ENCODE measurements at places on chromosomes 7 and 10. TPM values are rescaled to one million over a fixed set of nuclear protein-coding genes. Genes with fewer than 3 reads are reported as not detected.

- peaks cover 100% of the 10 kb centered on the region for H3K27me3 ChIP-seq
- peak overlapping the region; percentile 37 for H3K4me3 ChIP-seq
- no peaks in the 10 kb centered on the region for H3K36me3 ChIP-seq
- H3K4me1 ChIP-seq: no peaks in the 10 kb centered on the region
These were observed 83.5 kb upstream of the SLF2 start for GRCh38 chr10:100829097-100829870.

DNA sequence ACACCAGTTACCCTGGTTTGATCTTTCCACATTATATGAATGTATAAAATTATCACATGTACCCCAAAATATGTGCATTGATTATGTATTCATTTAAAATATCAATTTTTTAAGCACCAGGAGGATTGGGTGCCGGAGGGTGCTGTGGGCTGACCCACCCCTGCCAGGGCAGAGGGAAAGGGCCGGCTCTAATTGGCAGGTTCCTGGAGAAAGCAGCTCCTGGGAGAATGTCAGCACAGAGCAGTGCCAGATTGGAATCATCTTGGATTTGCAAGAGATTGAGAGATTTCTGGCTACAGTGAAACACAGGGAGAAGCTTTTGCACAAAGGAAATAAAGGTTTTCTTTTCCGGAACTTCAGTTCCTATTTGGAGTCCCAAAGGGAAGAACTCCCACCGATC lies 264.4 kb upstream of the TCERG1L start:
- no peak overlapping the region for H3K4me3 ChIP-seq
- no peaks in the 10 kb centered on the region for H3K4me1 ChIP-seq
- no peak overlapping the region for H3K27ac ChIP-seq

- H3K36me3 ChIP-seq: no peaks in the 10 kb centered on the region
- no peaks in the 10 kb centered on the region for H3K4me1 ChIP-seq
- no peak for DNase-seq
These were observed 236.6 kb downstream of the PTPRN2 start for GRCh38 chr7:158351051-158351450.

- no peaks in the 10 kb centered on the region for H3K36me3 ChIP-seq
- H3K27me3 ChIP-seq: no peaks in the 10 kb centered on the region
- H3K27ac ChIP-seq: no peak overlapping the region
These were observed 99.3 kb downstream of the FAM53B start for GRCh38 chr10:124644771-124645415.

- no peak for DNase-seq
- H3K4me1 ChIP-seq: no peaks in the 10 kb centered on the region
- no peaks in the 10 kb centered on the region for H3K27me3 ChIP-seq
- H3K36me3 ChIP-seq: no peaks in the 10 kb centered on the region
- H3K4me3 ChIP-seq: no peak overlapping the region
These were observed 16.7 kb downstream of the FAM107B start for GRCh38 chr10:14757986-14758385.

DNA sequence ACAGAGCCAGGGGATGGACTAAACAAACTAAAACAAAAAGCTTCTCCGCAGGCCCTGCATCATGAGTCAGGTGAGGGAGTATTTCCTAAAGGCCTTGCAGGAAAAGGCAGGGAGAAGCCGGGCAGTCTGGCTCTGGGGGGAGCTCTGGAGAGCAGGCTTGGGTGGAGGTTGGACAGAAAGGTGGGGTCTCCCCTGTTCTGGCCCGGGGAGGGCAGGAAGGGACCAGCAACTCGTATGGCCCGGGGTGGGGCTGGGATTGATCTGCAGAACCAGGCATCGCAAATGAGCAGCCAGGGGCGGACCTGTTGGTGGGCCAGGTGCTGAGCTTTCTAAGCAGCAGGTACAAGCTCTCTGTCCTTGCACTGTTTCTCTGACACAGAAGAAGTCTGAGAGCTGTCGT lies 235.2 kb downstream of the TCERG1L start:
- DNase-seq: no peak
- no peak overlapping the region for H3K27ac ChIP-seq
- H3K4me3 ChIP-seq: no peak overlapping the region
- no peaks in the 10 kb centered on the region for H3K4me1 ChIP-seq

DNA sequence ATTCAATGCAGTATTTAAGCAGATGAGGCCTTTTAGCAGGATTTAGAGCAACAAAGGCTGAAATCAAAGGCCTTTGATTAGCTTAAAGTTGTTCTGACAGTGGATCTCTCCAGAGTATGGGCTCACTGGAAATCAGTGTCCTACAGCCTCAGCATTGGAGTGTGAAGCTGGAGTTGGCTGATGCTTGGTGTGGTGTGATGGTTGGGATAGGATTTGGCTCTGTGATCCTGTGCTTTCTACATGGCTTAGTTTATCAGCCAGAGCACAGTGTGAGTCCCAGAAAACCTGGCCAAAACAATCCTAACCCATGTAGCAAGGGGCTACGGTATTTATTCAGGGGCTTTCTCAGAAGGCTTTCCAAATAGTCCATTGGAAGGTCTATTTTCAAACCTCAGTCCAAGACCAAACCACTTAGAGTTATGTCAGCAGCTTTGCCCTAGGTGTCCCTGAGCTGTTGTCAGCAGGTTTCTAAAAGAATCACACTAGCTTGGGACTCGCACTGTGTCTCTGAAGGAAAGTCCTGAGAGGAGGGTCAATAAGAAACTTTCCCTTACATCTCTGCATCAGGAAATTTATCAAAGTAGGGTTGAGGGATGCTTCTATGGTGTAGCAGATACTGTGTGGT lies 65.4 kb upstream of the ANKRD1 start:
- no peak overlapping the region for H3K4me3 ChIP-seq
- peaks cover 34% of the 10 kb centered on the region for H3K4me1 ChIP-seq
- peak; percentile 77 for DNase-seq
- H3K27me3 ChIP-seq: peaks cover 3% of the 10 kb centered on the region

DNA sequence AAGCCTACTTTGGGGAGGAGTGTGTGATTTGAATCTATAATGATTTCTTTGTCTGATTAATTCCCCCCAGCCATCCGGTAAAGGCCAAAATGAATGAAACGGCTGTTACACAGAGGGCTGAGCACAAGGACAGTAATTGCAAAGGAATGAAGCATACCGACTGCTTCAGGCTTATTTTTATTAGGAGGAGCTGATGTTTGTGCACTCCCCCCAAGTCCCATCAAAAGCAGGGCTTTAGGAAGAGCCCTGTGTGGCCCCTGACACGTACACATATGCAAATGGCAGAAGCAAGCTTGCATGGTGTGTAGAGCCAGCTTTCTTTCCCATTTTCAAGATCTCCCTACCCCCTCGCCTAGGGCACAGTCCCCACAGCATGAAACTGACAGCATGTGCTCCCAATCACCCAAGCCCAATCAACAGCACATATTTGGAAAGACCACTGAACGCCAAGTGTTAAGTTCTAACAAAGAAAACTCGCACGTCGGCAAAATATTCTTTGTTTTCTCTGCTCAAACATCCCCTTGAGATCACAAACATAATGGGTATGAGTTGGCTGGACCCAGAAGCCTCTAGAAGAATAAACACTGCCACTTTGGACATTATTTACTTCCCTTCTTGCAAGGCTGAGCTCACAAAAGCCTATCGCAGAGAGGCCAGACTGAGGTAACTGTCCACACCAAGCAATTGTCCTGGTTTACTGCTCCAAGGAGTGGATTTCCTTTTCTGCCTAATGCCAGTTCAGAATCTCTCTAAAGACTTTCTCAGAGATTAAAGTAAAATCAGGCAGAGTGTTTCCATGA lies 143.0 kb downstream of the CUBN start:
- no peak for DNase-seq
- H3K36me3 ChIP-seq: no peaks in the 10 kb centered on the region
- no peak overlapping the region for H3K27ac ChIP-seq

GRCh38 chr7:132541656-132542055 lies 34.6 kb downstream of the PLXNA4 start:
- no peaks in the 10 kb centered on the region for H3K27me3 ChIP-seq
- DNase-seq: no peak
- no peaks in the 10 kb centered on the region for H3K36me3 ChIP-seq
- H3K27ac ChIP-seq: no peak overlapping the region

DNA sequence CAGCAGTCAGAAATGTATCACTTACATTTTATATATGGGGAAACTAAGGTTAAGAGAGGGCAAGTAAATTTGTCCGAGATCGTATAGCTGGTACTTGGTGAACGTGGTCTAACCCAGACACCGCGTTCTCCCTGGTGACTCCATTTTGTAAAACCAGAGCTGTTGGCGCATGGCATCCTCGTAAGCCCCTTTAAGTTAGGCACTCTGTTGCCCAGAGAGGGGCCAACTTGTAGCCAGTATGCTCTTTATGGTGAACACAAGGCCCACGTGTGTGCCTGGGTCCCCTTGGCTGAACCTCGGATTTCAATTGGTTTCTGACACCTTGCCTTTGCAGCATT lies 39.7 kb upstream of the ZNF518A start:
- no peaks in the 10 kb centered on the region for H3K27me3 ChIP-seq
- H3K4me3 ChIP-seq: no peak overlapping the region
- DNase-seq: no peak
- H3K36me3 ChIP-seq: no peaks in the 10 kb centered on the region
- no peak overlapping the region for H3K27ac ChIP-seq

- no peak overlapping the region for H3K4me3 ChIP-seq
- DNase-seq: no peak
- H3K27ac ChIP-seq: peak overlapping the region; percentile 87
- H3K36me3 ChIP-seq: no peaks in the 10 kb centered on the region
These were observed 102.6 kb downstream of the SH3PXD2A start for GRCh38 chr10:103752680-103753248.

GRCh38 chr7:16604054-16604453 lies 41.5 kb downstream of the ANKMY2 start:
- no peaks in the 10 kb centered on the region for H3K4me1 ChIP-seq
- DNase-seq: no peak
- H3K27ac ChIP-seq: no peak overlapping the region

DNA sequence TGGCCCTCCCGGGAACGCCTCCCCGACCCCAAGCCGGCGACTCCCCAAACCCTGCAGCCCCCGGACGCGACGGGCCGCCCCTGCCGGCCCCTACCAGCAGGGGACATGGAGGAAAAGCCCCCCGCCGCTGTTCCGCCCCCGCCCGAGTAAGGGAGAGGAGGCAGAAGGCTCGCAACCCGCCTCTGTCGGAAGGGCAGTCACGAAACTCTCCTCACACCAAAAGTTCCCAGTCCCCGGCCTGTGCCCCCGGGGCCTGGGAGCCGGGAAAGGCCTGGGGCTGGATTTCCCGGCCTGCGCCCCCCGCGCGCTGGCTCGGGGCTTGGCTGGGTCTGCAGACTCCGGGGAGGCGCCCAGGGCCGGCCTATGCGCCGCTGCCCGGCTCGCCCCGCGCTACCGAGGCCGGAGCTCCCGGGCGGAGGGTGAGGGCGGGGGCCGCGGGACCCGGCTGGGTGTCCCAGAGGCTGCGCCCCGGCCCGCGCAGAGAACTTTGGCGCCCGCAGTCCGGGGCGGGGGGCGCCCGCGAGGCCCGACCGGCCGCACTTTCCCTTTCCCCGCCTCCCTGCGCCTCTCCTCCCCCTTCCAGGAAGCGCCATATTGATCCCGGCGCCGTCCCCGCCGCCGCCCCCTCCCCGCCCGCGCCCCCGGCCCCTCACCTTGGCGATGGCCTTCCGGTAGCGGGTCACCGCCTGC lies 728 bp downstream of the PARD3 start:
- peak; percentile 44 for DNase-seq
- H3K4me1 ChIP-seq: peaks cover 24% of the 10 kb centered on the region
- H3K27me3 ChIP-seq: no peaks in the 10 kb centered on the region
- peak overlapping the region; percentile 93 for H3K4me3 ChIP-seq
- H3K36me3 ChIP-seq: no peaks in the 10 kb centered on the region

- no peak for DNase-seq
- no peak overlapping the region for H3K4me3 ChIP-seq
- H3K27ac ChIP-seq: no peak overlapping the region
- H3K36me3 ChIP-seq: no peaks in the 10 kb centered on the region
These were observed 132.8 kb upstream of the TCERG1L start for GRCh38 chr10:131444286-131444685.

- no peak overlapping the region for H3K27ac ChIP-seq
- no peak for DNase-seq
- no peaks in the 10 kb centered on the region for H3K4me1 ChIP-seq
- H3K36me3 ChIP-seq: no peaks in the 10 kb centered on the region
- H3K4me3 ChIP-seq: no peak overlapping the region
These were observed 265.1 kb upstream of the IGFBP3 start for GRCh38 chr7:46186131-46186530.

DNA sequence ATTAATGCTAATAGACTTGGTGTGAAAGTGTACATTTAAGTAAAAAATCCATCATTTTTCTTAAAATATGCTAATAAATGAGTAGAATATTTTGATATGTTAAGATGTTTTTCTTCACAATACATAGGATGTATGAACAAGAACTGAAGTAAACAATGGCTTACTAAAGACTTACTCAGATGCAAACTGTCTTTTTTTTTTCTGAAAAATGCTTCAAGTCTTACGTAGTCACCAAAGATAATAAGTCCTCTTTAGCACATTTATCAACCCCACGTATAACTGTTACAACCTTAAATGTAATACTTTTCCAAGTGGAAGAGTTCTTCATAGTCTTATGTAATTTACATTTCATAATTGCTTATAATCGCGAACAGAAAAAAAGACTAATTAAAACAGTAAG lies 54.8 kb downstream of the MDFIC start:
- H3K4me1 ChIP-seq: no peaks in the 10 kb centered on the region
- DNase-seq: no peak
- H3K36me3 ChIP-seq: no peaks in the 10 kb centered on the region

DNA sequence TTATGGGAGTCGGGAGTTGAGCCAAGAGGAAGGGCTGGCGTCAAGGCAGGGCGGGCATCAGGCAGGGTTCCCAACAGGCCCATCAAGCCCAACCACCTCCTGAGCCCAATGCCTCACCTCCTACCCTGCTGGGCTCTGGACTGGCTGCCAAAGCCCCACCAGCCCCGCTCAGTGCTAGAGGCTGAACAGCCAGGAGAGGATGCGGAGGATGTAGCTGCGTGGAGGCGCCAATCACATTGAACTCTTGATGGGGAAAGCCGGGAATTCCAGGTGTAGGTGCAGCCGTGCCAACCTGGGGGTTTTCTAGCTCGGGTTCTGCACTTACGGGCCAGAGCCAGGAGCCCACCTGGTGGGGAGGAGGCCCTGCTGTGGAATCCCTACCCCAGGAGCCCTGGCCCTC lies 12.9 kb downstream of the ATP5MF start:
- no peaks in the 10 kb centered on the region for H3K4me1 ChIP-seq
- no peak for DNase-seq
- H3K4me3 ChIP-seq: no peak overlapping the region
- peaks cover 45% of the 10 kb centered on the region for H3K36me3 ChIP-seq
- H3K27ac ChIP-seq: no peak overlapping the region
- H3K27me3 ChIP-seq: no peaks in the 10 kb centered on the region

SYT15 gene
- polyA plus RNA-seq: 0.76 TPM

CRPPA gene
- polyA plus RNA-seq: 5.6 TPM

DGKB gene
- polyA plus RNA-seq: 0.07 TPM

AUTS2 gene
- 50.1 TPM for polyA plus RNA-seq

C7orf33 gene
- polyA plus RNA-seq: not detected

RPS24 gene
- 526 TPM for polyA plus RNA-seq

ADCYAP1R1 gene
- polyA plus RNA-seq: 0.52 TPM

MYH16 gene
- polyA plus RNA-seq: 0.09 TPM

STX1A gene
- 11.8 TPM for polyA plus RNA-seq

All from cardiac muscle cell (in vitro differentiated cells and primary cell).